H7 (cell line): ENCODE measurements at places on chromosomes 11 and 22.

- no peak for DNase-seq
Measured at GRCh38 chr11:94747146-94747545, 21.0 kb upstream of the AMOTL1 start.

GRCh38 chr11:122627745-122628144 lies 27.8 kb upstream of the UBASH3B start:
- DNase-seq, result no peak

DNA sequence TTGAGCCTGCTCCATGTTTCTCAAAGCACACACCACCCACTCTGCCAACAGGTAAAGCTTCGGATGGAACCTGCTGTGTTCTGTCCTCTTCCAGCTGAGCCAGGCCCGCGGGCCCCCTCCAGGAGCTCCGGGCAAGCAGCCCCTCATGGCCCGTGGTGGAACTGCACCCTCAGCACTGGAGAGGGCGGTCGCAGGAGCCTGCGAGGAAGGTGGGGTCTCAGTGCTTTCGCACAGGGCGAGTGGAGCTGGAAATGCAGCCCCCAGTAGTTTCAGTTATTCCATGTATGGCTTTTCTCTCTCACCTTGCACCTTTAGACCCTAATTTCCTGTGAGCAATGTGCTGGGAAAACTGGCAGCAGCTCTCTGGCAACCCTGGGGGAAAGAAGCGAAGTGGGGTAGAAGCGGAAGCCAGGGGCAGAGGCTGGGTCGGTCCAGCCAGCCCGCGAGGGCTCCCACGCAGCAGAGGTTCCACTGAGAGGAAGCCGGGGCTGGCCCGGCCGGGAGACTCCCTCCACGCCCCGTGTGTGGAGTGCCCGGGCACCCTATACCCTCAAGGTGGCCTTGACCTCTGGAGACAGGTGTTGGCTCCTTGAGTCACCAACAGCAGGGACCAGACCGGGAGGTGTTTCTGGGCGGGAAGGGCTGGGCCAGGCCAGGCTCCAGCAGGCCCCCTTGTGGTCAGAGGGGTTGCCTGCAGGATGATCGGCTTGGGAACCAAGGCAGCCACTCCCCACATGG lies 119.9 kb upstream of the TMEM45B start:
- peak; percentile 87 for DNase-seq

GRCh38 chr11:8707541-8708191 lies 25.1 kb downstream of the RPL27A start:
- no peak for DNase-seq
